Hematopoietic multipotent progenitor cell treated with erythropoietin and hydrocortisone succinate and interleukin-3 and kit ligand, for 4 days (in vitro differentiated cells): ENCODE measurements at places on chromosomes 5 and 9.
A peak's percentile ranks its signal among the peaks of the same experiment; 100 is the strongest.

- DNase-seq: no peak
Measured at GRCh38 chr5:37825334-37825915, 14.4 kb downstream of the GDNF start.

GRCh38 chr9:34403554-34404380 lies 27.1 kb upstream of the MYORG start:
- peak; percentile 70 for DNase-seq

DNA sequence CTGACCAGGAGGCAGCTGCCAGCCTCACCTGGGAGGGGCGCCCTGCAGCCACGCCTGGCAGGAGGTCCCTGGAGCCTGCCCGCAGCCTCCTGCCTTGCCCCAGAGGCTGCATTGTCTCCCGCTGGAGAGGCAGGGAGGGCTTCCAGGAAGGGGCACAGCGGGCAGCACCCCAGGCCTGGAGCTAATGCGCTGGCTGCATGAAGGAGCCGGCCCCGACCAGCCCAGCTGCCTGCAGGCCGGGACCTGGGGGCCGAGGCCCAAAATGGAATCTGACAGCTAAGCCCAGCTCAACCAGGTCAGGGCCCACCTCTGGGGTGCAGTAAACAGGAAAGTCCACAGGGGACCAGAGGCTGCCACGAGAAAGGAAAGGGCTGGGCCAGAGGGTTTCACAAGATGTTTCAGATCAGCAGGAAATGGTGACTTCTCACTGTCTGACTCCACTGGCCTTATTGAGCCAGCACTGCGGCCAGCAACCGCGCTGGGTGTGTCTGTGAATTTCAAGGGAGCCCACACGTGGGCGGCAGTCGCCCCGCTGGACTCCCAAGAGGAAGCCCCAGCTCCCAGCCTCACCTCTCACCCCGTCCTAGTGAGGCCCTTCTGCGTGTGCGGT lies 18.6 kb upstream of the NOTCH1 start:
- DNase-seq: peak; percentile 72

DNA sequence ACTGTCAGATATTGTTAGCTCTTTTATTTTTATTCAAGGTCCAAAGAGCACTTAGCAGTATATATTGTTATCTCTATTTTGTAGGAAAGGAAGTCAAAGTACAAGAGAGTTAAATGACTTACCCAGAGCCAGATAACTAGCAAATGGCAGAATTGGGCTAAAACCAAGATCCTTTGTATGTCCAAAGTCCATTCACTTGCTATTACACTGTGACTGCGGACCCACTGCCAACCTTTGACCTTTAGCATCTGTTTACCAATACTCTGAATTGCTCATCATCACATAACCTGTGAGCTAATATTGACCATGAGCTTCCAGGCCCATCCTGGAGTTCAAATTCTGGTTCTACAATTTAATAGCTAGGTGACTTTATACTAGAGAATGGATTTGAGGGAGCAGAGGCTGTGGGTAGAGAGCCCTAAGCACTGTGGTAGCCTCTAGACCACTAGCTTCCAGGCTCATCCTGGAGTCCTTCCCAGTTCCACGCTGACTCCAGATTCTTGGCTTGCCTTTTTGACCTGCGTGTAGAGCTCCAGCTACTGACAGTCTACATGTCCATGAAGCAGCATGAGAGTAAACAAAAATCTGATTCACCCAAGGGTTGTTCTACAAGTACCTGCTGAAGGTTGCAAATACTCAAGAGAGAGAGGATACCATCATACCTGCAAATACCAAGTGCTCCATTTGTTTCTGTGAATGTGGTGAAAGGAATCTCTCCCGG lies 424.0 kb downstream of the SH3GL2 start:
- DNase-seq: no peak

- no peak for DNase-seq
Measured at GRCh38 chr5:55885359-55885758, 34.2 kb downstream of the IL31RA start.

DNA sequence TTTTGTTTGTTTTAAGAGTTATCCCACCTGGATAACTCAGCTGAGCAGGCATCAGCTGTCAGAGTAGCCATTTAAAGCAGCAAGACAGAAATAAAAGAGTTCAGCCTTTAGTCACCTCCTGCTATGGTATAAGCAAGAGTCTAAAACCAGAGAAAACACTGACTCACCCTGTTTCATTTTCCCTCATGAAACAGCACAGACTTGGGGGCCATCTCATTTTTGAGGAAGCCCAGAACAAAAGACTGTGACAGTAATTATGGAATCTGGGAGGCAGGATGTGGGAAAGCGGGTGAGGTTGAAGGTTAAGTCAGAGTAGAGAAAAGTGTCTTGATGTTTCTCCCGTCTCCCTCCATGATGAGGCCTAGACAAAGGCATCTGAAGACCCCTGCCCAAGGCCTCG lies 90.2 kb upstream of the FAM174A start:
- no peak for DNase-seq

- DNase-seq: no peak
Measured at GRCh38 chr5:133952729-133953567, 15.5 kb downstream of the C5orf15 start.

DNA sequence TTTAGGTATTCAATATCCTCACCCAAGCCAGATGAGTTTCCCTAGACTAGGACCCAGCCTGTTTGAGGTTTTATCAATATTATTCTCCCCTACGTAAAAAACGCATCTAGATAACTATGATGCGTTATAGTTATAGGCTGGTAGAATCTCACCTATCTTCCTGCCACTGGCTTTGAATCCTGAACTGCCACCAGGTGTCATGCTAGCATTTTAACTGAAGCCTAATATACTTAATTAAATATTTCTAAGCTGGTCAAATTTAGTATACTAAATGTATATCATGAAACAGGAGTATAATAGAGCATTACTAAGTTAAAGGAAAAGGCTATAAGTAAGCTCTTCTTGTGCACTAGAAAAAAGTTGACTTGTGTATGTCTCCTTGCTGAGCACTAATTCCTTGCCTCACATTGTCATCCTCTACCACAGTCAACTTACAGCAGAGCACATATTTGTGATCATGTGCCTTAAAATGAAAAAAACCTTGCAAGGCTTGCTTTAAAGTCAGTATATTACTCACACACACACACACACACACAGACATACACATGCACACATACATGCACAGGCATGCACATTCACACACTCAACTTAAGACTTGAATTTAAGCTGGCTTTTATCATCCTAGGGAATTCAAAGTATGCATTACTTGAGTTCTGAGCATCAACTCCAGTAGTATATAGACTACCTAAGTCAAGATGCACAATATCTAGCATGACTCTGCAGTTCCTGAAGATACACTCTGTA lies 303.4 kb downstream of the ADGRV1 start:
- DNase-seq: no peak

- no peak for DNase-seq
Measured at GRCh38 chr9:26562338-26562737, 330.3 kb downstream of the CAAP1 start.

- no peak for DNase-seq
Measured at GRCh38 chr5:78399116-78399515, 38.7 kb downstream of the SCAMP1 start.

GRCh38 chr9:134794663-134795370 lies 85.8 kb upstream of the FCN2 start:
- DNase-seq: no peak

GRCh38 chr5:143207563-143208364 lies 195.7 kb downstream of the NR3C1 start:
- peak; percentile 96 for DNase-seq

DNA sequence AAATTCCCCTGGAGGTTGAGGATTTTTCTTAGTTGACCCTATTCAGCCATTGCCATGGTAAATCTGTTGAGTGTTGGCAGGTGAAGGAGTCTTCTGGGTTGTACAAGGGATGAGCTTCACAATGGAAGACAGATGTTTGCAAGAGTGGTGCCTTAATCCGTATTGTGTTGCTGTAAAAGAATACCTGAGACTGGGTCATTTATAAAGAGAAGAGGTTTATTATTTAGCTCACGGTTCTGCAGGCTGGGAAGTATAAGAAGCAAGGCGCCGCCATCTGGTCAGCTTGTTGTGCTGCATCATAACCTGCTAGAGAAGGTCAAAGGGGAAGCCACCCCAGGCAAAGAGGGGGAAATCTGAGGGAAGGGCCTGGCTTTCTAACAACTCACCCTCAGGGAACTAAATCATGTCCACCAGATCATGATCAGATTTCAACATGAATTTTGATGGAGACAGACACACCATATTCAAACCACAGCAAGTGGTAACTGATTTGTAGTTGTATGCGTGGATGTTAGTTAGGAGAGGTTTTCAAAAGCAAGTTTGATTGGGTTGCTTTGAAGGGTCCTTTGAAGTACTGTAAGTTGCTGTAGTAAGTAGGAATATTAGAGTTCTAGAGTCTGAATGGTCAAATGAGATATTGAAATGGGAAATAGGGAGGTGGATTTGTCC lies 2.5 kb downstream of the TNPO1 start:
- DNase-seq: peak; percentile 87

GRCh38 chr9:119273325-119273904 lies 95.8 kb downstream of the BRINP1 start:
- no peak for DNase-seq

- peak; percentile 88 for DNase-seq
Measured at GRCh38 chr5:159094745-159095144, 5.0 kb downstream of the EBF1 start.

DNA sequence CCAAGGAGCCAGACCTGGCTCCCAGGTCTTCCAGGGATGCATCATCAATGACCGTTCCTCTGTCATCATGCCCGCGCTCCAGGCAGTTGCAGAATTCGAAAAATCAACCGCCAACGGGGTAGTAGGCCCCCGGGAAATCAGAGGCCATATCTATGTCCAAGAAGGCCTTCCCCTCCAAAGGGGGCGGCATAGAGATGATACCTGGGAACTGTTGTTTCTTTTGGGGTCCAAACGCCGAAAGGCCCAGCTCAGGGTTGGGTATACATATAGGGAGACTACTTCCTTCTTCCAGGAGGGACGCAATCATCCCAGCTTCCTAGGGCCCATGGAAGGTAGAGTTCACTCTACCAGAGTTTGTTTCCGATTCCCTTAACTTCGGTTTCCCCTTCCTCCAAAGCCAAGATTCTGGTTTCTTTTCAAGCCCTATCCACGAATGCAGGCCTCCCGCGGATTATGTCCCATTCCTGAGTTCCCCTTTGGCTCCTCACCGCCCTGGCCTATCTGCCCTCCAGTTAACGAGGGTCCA lies 754 bp downstream of the DCAF12 start:
- DNase-seq: peak; percentile 49

DNA sequence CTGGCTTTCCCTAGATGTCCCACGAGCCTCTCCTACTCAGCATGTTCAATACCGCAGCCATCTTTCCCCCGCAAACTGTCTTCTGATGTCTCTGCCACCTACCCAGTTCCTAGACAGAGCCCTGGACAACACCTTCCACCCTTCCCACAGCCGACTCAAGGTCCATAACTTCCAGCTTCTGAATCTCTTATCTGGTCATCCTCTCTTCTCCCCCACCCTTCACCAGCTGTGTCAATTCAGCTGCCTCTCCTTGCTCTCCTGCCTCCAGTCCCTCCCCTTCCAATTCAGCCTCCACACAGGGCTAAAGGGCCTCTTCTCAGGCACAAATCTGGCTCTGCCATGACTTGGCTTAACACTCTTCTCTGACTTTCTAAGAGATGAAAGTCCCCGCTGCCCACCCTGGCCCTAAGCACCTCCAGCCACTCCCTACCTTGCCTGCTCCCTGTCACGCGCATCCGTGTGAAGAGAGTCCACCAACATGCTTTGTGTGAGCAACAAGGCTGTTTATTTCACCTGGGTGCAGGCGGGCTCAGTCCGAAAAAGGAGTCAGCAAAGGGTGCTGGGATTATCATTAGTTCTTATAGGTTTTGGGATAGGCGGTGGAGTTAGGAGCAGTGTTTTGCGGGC lies 25.2 kb downstream of the AQP7 start:
- no peak for DNase-seq

DNA sequence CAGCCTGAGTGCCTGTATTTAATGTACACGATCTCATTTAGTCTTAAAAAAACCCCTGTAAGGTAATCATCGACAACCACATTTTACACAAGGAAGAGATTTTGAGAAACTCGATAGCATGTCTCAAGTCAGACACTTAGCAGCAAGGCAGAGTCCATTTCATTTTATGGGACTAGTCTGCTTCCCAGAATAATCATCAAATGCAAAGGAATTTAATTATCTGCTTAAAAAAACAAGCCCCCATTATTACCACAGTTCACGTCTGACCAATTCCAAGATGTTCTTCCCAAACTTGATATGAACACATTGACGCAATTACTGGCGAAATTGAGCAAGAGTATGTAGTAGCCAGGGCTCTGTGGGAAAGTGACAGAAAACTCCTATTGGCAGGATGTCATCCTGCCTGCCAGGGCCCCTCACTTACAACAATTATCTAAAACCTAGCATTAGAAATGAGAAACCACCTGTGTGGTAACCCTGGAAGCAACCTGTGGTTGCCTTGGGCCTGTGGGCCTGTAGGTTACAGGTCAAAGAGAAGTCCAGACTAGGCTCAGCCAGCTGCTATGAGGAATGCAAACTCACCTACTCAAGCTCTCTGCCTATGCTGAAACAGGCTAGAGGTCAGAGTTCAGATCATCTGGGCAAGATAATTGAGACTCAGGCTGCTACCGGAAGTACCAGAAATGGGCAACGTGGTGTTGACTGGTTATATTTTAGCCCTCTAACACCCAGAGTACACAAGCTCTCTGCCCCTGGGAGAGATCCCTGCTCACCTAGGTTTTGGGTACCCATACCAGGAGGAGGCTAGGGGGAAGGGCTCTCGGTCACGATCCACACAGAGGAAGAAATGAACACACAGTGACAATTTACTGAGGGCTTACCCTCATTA lies 1.6 kb downstream of the B4GALT1 start:
- peak; percentile 86 for DNase-seq

- no peak for DNase-seq
Measured at GRCh38 chr5:98735806-98736507, 37.5 kb upstream of the RGMB start.

DNA sequence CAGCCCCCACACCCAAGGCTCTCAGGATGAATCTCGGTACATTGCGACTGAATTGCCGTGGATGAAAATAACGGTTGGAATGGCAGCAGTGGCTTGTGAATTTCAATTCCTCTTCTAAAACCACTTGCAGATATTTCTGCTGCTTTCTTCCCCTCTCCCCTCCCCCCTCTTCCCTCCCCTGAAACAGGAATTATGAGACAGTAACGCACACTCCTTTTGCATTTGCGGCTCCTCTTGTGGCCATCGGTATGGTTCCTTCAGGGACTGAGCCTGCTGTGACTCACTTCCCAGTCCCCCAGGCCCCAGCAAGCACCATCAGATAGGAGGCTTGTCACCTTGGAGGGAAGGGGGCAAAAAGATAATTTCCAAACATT lies 9.7 kb downstream of the DCANP1 start:
- DNase-seq: peak; percentile 64

GRCh38 chr9:6673326-6674025 lies 27.9 kb upstream of the GLDC start:
- no peak for DNase-seq

GRCh38 chr5:147619281-147619878 lies 109.5 kb upstream of the DPYSL3 start:
- no peak for DNase-seq

GRCh38 chr5:173864126-173865050 lies 23.8 kb upstream of the CPEB4 start:
- peak; percentile 71 for DNase-seq

- DNase-seq: no peak
Measured at GRCh38 chr9:97766092-97766491, 69.0 kb upstream of the XPA start.
